ENCODE measurements at places on chromosomes 2 and 18.
A peak's percentile ranks its signal among the peaks of the same experiment; 100 is the strongest.

DNA sequence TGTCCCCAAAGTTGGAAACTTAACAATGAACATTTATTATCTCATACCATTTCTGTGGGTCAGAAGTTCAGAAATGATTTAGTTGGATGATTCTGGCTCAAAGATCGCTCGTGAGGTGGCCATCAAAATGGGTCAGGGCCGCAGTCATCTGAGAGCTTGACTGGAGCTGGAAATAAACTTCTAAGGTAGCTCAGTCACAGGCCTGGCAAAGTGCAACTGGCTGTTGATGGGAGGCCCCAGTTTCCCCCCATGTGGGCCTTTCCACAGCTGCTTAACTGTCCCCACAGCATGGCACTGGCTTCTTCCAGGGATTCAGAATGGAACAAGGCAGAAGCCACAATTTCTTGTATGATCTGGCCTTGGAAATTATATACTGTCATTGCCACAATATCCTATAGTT is 200.1 kb upstream of the RAB12 start:
- DNase-seq, result no peak

- DNase-seq, result peak; percentile 55
These were observed 166.8 kb downstream of the BCL2 start for GRCh38 chr18:63152791-63153190.

DNA sequence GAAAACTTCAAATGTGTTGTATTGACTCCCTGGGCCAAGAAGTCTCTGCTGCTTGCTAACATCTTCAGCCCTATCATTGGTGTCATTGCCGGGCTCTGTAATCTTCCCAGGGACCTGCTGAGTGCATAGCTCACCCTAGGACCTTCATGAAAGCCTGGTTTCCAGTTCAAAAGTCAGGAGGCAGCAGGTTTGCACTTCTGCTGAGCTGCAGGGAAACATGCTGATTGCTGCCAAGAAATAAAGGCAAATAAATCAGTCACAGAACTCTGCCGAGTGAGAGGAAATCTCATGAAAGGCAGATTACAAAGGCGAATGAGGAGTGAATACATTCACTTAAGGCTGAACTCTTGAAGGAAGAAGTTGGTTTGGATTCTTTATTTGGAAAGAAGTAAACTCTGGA is 1947.6 kb upstream of the CELF4 start:
- no peak for DNase-seq

- DNase-seq, result no peak
These were observed 1824.3 kb upstream of the CELF4 start for GRCh38 chr18:39389800-39390379.

DNA sequence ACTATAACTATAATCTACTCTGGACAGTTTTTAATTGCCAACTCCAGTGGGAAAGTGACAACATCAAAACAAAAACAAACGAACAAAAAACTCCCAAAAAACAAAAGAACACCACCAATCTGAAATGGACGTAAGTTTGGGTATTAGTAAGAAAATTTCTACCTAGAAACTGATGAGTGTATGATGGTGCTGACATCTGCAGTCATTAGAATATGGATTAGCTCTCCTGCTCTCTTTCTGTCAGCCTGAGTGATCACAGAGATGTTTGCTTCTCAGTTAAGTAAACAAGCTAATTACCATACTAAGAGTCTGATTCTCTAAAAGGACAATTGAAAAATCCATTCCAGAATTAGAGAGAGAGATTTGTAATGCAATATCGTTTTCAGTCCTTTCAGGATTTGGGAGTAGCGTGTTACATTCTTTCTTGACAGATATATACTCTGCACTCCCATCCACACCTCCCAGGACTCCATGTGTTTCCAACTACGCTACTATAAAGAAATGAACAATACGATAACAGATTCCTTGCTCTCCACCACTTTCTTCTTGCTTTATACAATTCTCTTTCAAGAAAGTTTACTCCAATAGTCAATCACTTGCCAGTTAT is 1347.4 kb upstream of the PIK3C3 start:
- no peak for DNase-seq

- DNase-seq, result no peak
These were observed 57.6 kb upstream of the SERTAD2 start for GRCh38 chr2:64711252-64711800.

GRCh38 chr2:144409241-144409640 is 110.7 kb downstream of the ZEB2 start:
- DNase-seq, result no peak

GRCh38 chr2:113112441-113112840 is 15.0 kb upstream of the IL1RN start:
- DNase-seq, result no peak

- no peak for DNase-seq
These were observed 238.8 kb downstream of the CD226 start for GRCh38 chr18:69708844-69709243.

DNA sequence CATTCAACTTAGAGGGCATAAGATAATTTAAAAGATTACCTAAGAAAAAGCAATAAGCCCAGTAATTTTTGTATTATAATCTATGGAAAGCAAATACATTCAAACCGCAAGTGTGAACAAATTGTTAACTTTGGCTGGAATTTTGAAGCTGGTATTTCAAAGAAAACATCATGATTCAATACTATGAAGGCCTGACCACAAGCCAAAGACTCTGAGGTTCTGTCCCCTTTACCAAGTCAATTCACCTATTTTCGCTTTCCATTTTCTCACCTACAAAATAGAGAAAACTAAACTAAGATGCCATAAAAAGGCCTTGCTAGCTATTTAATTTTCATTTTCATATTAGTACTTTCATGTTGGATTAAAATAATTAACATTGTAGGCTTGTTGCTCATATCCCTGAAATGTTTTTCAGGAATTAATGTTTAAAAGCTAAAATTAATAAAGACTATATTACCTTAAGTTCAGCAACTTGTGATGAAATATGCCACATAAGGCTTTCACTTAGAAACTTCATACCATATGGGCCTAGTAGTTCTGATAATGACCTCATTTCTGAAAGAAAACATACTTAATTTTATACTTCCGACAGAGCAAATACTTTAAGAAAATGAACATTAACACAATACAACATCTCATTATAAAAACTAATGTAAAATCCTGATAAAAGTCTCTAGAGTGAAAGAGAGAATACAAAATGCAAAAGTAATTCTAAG is 85.7 kb upstream of the FRZB start:
- DNase-seq, result peak; percentile 8

GRCh38 chr2:196242131-196242620 is 70.8 kb upstream of the STK17B start:
- peak; percentile 40 for DNase-seq

DNA sequence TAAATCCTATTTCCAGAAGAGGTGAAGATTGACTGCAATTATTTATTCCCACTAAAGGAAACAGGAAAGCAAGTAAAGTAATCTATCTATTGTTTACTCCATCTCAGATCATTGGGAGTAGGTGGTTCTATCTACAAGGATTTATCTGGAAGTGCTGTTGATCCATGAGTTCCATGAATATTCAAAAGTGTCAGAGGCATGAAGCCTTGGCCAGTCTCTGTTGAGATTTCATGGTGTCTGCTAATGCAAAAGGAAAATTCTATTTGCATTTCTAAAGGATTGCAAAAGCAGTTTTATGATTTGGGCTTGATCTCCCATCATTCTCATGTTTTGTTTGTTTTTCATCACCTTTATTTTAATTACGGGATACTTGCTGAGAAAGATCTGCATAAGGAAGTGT is 102.4 kb upstream of the ST6GAL2 start:
- DNase-seq, result no peak

- DNase-seq, result no peak
These were observed 5.5 kb downstream of the TNFRSF11A start for GRCh38 chr18:62330650-62331049.

DNA sequence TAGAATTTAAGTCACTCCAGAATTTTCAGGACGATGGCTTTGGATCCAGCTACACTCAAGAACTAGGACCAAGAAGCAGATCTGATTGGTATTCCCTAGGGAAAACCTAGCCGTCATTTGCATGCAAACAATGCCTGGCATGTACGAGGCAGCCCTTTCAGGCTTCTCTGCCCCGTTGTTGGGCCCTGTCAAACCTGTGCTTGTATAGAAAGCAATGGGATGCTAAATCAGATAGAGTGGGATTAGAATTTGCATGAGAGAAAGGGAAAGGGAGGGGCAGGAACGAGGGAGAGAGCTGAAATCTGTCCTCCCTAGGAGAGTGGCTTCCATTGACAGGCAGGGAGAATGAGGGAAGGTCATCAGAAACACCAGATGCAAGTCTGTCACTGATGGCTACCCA is 28.6 kb downstream of the ARID5A start:
- DNase-seq, result no peak

- peak; percentile 76 for DNase-seq
These were observed 7.4 kb upstream of the POLI start for GRCh38 chr18:54261894-54262293.

GRCh38 chr2:122753336-122753735 is 997.9 kb downstream of the TSN start:
- DNase-seq, result no peak

- DNase-seq, result no peak
These were observed 1606.4 kb upstream of the ACVR2A start for GRCh38 chr2:146238254-146238966.

DNA sequence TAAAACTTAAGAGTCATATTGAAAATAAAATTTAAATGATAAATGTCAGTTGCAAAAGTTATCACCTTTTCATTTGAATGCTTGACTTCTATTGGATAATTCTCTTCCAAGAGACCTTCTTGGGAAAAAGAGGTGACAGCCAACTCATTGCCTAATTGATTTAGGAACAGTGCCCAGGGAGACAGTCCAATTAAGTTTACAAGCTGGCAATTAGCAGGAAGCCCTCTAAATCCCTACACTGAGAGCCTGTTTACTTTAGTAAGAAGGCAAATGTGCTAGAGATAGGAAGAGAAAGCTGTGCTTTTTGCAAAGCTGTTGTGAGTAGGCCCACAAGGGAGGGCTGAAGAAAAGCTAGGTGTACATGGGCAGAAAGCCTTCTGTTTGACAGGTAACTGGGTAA is 189.1 kb downstream of the WDPCP start:
- DNase-seq, result no peak

DNA sequence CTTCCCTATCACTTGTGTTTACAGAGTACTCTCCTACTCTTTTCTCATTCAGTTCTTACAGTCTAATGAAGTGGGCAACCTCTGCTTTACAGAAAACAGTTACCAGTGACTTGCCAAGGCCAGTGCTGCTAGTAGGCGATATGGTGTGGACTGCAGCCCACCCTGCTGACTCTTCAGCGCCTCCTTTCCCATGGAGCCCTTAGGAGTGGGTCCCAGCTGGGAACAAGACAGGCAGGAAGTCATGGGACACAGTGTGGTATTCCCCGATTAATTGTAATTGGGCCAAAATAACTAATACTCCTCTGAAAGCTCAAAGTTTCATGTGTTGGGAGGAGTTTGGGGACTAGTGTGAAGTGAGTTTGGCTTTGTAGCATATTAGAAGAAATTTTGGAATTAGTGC is 120.1 kb upstream of the EML6 start:
- no peak for DNase-seq

- DNase-seq, result peak; percentile 50
These were observed 59.3 kb downstream of the EMILIN2 start for GRCh38 chr18:2905854-2906703.

DNA sequence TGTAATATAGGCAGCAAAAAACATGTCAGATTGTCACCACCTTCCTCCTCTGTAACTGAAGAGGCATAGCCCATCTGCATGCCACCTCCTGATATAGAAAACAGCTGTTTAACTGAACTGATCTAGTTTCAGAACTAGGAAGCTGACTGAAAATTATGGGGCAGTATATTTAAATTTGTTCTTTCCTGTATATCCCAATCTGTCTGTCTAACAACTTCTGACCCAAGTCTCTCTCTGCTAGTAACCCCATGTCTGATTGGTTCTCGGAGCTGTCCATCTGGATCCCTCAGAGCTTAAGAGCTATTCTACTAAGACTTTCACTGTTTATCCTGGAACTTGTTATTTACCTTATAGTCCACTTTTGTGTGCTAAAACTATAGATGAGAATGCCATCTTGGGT is 68.2 kb upstream of the SLC35G4 start:
- DNase-seq, result no peak

GRCh38 chr18:49813069-49813318 is 339 bp downstream of the ACAA2 start:
- no peak for DNase-seq

DNA sequence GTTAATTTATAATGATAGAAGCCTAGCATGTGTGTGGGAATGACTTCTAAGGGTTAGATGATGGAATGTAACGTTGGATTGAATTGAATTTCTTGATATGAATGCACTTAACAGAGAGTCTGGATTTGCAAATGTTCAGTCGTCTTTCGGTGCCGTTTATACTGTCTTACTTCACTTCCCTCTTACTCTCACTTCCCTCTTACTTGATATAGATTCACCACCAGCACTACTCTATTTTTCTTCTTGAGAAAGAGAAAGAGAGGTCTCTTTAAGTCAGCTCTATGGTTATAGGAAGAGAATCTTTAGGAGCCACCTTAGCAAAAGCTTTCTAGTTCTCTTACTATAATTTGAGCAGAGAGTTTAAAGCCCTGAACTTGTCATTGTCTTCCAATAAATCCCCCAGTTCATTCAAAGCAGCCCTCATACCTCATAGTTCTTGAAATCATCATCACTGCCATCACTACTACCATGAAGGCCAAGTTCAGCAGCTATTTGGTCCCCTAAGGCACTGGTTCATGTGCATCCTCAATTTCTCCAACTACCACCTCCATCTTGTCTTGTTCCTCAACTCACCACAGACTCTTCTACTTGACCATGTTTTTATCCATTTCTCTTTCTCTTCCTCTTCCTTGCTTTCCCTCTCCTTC is 501.7 kb upstream of the TCF4 start:
- no peak for DNase-seq

DNA sequence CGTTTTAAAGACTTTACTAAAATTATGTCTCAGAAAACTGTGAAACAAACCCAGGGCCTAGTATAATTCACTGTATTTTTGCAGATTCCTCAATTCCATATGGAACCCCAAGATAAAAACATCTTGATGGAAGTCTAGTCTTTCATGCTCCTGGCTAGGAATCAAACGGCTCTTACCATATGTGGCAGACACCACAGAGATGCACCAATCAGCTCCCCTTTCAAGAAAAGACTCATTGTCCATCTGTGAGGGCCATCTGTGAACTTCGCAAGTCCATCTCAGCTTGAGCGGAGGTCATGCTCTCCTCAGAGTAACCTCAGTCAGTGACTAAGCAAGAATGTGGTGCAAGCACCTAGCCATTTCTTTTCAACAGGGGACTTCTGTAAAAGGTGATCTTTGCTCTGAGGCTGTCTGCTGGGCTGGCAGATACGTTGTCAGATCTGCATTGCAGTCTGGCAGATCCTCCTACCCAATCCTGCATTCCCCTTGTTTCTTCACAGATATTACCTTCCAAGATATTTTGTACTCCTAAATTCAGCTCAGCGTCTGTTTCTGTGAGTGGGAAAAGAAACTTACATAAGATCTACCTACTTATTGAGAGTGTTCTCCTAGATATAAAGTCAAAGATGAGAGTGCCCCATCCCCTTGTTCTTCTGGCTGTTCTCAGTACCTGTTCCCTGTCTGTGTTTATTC is 419.3 kb downstream of the SPAG16 start:
- DNase-seq, result no peak

Data from activated T-cell treated with anti-CD3 and anti-CD28 coated beads, Interleukin-2, amount 50 U/mL, for 72 hours (primary cell).